ENCODE measurements at places on chromosomes 7 and 10.

DNA sequence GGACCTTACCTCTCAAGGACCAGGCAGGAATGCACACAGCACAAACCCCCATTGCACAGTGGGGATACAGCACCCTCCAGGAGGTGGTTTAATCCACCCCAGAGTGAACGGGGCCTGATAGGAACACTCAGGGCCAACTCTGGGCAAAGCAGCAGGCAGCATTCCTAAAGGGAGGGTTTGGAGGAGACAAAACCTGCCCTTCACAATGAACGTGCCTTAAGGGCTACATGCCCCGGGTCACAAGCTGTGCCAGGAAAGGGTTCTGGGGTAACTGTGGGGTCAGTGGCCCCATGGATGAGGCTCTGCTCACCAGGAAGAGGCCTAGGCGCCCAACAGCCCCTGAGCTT is 1.1 kb downstream of the GPRIN2 start:
- no peak for DNase-seq

- no peak for DNase-seq
Measured at GRCh38 chr7:77420986-77421672, 5.0 kb upstream of the GSAP start.

DNA sequence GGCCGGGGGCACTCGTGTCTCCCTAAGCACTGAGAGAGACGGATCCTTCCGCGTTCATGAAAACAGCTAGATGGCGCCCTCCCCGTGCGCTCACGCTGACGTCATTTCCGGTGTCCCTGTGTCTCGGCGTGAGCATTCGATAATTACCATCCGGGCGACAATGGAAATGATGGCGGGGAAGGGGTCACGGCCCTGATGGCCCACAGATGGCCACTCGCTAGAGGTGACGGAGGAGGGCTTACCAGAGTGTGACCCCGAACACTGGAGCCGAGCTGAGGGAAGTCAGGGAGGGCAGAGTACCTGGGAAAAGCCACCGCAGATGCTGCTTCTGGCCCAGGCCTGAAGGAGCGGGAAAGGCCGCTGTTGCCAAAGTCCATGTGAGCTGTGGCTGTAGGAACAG is 222.9 kb downstream of the TCERG1L start:
- DNase-seq: no peak

GRCh38 chr7:152907042-152907761 is 147.7 kb downstream of the ACTR3B start:
- no peak for DNase-seq

GRCh38 chr10:84375011-84375410 is 46.6 kb downstream of the CCSER2 start:
- peak; percentile 86 for DNase-seq

GRCh38 chr7:130878785-130879184 is 144.8 kb upstream of the KLF14 start:
- no peak for DNase-seq

DNA sequence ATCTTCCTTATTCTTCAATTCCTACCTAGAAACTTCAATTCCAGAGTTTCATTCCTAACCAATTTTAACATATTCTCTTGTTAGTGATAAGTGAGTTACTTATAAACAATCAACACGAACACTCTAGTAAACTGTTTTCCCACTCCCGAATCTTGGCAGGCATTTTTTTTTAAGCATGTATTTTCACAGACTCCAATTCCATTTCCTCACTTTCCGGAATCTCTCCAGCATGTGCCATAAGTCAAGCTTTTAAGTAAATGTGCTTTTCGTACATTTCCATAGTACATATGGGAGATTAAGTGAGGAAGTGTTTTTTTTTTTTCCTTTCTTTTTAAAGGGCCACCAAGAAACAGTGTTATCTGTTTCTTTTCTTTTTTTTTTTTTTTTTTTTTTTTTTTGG is 89.1 kb downstream of the FGFR2 start:
- DNase-seq: no peak

GRCh38 chr10:103427866-103428265 is 24.3 kb downstream of the CALHM2 start:
- DNase-seq: no peak

Measured in Kasumi-1 (cell line).